ENCODE measurements at places on chromosomes 1 and 21.

GRCh38 chr21:44337941-44338895 lies 972 bp downstream of the CFAP410 start:
- peak; percentile 46 for DNase-seq

DNA sequence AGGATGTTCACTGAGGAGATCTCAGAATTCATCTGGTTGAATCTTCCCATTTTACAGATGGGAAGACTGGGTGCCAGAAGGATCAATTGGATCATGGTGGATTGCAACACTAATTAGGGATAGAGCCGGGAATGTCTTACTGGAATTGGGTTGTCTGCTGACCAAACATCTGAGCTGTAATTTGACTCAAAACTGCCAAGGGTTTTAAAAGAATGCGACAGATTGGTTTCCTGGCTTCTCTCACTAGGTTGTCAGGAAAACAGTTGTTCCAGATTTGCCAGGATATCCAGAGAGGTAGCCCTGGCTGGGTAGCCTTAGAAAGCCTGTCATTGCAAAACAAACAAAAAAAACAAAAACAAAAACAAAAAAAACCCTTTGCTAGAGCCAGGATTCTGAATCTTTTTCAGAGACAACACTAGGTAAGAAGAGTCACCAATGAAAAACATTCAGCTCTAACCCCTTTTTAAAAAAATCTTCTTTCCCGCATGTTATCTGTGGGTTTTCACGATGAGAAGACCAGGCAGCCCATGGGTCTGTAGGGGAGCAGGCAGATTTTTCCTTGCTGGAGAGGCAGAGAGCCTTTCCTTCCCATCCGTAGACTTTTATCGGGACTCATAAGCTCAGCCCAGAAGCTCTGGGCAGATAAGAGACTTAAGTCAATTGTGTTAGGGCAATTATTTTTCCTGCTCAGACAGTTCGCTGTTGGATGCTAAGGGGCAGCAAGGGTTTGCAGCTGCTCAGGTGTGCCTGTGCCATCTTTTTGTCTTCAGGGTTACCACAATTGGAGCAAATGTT lies 418.9 kb downstream of the PRDM2 start:
- no peak for DNase-seq

DNA sequence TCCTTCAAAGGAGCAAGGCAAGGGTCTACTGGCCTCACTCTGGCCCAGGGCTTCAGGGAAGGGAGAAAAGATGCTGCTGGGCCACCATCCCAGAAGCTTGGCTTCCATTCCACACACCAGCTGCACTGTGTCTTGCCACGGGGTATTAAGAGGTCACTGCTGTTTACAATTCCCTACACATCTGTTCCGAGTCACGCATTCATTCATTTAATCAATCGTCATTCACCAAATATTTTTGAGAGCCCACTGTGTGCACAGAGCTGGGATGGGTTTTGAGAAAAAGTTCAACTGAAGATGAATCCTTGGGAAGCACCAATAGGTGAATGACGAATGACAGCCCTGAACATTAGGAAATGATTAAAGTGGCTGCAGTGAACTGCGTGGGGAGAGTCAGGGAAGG lies 101.7 kb downstream of the NAV1 start:
- no peak for DNase-seq

DNA sequence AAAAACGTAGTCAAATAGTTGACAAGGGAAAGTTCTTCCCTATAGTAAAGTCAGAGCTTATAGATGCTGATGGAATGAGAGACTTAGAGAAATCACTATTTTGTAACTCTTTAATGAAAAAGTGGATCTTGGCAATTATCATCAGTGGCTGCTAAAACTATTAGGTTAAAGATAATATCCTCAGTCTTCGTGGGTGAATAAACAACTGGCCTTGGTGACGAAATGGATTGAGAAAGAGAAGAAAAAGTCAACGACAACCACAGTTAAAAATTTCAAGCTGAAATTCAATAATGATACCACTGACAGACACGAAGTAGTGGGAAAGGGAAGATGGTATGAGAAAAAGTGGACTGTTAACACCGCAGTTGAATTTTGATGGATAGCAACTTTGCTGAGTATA lies 90.0 kb upstream of the GNG4 start:
- DNase-seq: no peak

DNA sequence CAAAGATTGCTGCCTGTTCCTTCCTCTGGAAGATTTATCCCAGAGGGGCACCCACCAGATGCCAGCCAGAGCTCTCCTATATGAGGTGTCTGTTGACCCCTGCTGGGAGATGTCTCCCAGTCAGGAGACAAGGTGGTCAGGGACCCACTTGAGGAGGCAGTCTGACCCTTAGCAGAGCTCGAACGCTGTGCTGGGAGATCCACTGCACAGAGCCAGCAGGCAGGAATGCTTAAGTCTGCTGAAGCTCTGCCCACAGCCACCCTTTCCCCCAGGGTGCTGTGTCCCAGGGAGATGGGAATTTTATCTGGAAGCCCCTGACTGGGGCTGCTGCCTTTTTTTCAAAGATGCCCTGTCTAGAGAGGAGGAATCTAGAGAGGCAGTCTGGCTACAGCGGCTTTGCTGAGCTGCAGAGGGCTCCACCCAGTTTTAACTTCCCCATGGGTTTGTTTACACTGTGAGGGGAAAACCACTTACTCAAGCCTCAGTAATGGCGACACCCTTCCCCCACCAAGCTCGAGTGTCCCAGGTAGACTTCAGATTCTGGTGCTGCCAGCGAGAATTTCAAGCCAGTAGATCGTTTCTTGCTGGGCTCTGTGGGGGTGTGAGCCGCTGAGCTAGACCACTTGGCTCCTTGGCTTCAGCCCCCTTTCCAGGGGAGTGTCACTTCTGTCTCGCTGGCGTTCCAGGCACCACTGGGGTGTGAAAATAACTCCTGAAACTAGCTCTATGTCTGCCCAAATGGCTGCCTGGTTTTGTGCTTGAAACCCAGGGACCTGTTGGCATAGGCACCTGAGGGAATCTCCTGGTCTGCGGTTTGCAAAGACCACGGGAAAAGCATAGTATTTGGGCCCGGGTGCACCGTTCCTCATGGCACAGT lies 51.1 kb upstream of the PDC start:
- DNase-seq: no peak

GRCh38 chr1:192983349-192983980 lies 75.7 kb downstream of the UCHL5 start:
- DNase-seq: no peak

DNA sequence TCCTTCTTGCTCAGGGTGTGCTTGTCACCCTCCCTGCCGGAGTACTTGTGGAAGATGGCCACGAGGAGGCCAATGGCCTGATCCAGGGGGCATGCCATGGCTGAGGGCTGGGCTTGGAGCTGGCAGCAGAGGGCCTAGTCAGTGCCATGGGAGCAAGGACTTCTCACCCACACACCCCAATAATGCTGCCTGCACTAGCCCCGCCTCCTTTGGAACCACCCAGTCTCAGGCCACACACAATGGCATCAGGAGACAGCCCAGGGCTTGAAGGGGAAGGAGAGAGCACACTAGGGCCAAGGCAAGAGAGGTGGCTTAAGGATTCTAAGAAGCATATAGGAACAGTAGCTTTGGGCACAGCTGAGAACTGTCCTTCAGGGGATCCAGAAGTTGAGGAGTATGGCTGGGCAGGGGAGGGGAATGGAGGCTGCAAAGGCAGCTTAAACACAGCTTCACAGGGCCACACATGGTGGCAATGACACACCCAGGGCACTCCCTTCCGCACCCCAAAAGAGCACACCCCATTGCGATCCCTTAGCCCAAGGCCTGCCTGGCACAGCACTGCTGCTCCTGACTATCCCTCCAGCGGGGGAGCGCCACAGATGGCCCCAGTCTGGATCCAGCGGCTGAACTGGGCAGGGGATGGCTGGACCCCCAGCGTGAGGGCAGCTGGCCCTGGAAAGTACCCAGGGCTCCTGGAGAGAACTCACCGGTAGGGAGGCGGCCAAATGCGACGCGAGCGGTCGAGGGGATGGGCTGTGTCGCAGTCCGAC lies at the start of gene S100A6:
Gene S100A6, minus strand, starts transcription at position 750 of the 770 bp plus-strand sequence. Its CDS starts 652 bp downstream, at position 98.
- DNase-seq: no peak

DNA sequence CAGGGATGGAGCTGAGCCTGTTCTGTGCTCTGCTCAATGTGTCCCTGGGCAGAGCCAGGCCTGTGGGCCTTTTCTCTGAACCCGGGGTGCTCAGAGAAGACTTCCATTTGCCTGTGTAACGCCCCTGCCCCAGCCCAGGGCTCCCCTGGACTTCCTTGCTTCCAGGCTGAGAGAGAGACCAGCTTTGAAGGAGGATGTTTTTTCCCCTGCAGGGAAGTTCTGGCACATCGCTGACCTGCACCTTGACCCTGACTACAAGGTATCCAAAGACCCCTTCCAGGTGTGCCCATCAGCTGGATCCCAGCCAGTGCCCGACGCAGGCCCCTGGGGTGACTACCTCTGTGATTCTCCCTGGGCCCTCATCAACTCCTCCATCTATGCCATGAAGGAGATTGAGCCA lies 10.2 kb downstream of the SMPDL3B start:
- DNase-seq: no peak

DNA sequence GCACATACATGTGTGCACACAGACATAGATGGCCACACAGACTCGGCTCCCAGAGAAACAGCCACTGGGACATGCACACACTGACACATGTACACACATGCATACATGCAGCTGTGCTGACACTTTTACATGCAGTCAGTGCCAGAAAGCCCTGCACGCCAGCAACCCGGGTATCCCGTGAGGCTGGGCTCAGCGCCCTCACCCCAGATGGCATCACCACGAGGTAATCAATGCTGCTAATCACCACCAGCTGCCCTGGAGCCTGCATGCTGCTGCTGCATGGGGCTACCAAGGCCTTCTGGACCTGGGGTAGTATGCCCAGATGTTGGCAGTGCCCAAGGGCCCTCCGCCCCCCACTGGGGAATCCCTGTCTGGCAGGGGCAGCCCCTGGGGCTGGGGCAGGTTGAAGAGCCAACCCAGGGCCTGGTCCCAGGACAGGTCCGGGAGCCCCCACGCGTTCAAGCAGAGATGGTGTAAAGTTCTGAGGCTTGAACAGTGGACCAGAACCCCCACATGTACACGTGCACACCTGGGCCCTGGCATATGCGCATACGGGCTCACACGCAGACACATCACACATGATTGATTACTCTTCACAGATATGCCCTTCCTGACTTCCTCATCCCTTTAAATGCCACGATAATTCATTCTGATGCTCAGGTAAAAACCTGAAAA lies 2.7 kb upstream of the COL16A1 start:
- no peak for DNase-seq

GRCh38 chr1:31366796-31367195 lies 6.1 kb downstream of the FABP3 start:
- DNase-seq: no peak

DNA sequence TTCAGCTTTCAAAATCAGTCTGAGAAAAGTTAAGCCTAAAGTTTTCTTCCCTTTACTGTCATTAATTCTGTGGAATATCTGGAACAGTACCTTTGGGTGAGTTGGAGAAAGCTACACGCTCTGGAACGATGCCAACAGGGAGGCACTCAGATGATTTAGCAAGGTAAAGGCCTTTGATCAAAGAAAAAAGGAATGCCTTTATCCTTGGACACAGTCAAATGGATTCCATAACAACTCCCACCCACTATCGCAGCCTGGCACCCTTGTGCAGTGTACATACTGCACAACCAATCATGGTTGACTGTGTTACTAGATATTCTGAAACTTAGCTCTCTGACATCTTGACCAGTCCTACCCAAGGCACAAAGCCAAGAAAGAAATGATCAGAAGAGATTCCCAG lies 218.7 kb downstream of the PATJ start:
- DNase-seq: no peak

- peak; percentile 10 for DNase-seq
Observed at GRCh38 chr1:223844787-223845036, 1.0 kb downstream of the TP53BP2 start.

- no peak for DNase-seq
Observed at GRCh38 chr1:50481142-50481736, 58.0 kb upstream of the DMRTA2 start.

DNA sequence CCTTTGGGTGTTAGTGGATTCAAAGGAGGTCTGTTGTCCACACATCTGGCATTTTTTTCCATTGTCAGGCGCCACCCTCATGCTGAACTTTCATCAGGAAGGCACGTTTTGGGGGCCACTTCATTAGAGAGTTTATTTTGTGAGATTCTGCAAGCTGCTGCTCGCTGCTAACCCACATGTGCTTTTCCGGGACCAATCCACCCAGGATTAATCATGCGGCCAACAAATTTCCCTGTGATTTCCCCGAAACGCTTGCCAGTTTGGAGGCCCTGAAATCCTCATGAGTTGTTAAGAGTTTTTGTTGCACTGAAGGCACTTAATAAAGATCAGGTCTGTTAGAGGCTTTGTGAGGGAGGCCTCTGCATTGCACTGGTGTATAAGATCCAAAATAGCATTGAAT lies 2.4 kb downstream of the PDPN start:
- no peak for DNase-seq

GRCh38 chr1:62218604-62219003 lies 24.0 kb downstream of the L1TD1 start:
- no peak for DNase-seq

DNA sequence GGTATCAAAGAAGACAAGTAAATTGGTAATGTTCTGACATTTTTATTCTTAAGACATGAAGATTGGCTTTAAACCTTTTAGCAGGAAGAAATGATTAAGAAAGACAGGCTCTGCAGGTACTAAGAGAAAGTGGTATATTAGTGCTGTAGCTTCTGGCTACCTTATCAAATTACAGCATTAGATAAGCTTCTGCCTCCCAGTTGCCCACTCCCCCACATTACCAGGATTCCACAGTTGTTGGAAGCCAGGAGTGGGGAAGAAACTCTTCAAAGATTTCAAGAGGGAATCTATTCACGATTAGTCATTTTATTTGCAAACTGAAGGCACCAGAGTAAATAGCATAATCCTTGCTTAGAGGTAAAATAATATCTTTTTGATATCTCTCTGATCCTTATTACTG lies 274.9 kb downstream of the LMO4 start:
- DNase-seq: no peak

- no peak for DNase-seq
Observed at GRCh38 chr1:2472561-2473177, 3.4 kb upstream of the PLCH2 start.

- no peak for DNase-seq
Observed at GRCh38 chr1:82160903-82161302, 360.2 kb downstream of the ADGRL2 start.

DNA sequence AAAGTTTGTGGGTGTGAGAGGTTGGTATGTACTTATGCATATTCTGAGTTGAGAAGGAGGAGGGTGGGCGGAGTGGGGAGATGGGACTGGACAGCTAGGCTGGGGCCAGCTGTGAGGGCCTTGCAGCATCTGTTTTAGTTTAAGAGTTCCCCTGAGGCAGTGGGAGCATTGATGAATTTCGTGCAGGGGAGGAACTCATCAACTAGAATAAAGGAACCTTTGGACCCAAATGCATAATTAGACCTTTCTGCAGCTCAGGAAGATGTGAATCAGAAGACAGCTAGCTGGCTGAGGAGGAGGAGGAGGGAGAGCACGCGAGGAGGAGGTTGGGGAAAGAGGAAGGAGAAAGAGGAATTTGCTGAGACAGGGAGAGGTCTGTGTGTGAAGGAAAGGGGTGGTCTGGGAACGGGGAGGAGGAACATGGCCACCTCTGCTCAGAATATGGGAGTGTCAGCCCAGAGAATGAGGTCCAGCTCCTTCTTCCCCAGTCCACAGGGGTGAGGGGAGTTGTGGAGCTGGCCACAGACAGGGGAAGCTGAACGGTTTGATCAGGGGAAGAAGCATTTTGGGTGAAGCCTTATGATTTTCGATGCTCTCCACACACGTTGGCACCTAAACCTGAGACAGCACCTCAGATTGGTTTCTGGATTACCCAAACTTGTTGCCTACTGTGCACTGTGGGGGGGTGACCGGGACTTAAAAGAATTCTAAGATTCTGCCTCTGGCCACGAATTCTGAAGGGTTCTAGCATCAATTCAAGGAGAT lies 27.7 kb downstream of the MYOG start:
- DNase-seq: no peak

All from neural crest cell (in vitro differentiated cells).